HTR-8/SVneo (cell line): ENCODE measurements at places on chromosomes 2 and 18.

- no peak for DNase-seq
Observed at GRCh38 chr18:12844391-12844790, 39.6 kb downstream of the PTPN2 start.

GRCh38 chr2:31236433-31237205 lies 2.7 kb downstream of the EHD3 start:
- no peak for DNase-seq

DNA sequence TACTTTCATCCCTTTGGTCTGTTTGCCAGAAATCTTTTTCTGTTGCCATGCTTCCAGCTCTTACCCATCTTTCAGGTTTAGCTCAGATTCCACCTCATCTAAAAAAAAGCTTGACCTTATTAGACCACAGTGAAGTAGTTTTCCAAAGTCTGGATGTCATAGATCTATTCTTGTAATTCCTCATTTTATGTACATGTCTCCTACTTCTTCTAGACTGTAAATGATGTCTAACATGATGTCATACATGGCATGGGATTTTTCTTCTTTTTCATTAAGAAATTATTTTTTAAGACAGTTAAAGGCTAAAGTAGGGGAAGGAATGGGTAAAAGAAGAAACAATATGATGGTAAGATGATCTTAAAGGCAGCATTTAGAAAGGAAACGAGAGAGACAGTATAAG lies 11.3 kb downstream of the GLS start:
- no peak for DNase-seq

GRCh38 chr2:12212841-12213597 lies 466.6 kb downstream of the LPIN1 start:
- DNase-seq, result no peak

- DNase-seq, result peak; percentile 6
Observed at GRCh38 chr2:152347076-152347475, 12.1 kb downstream of the FMNL2 start.

DNA sequence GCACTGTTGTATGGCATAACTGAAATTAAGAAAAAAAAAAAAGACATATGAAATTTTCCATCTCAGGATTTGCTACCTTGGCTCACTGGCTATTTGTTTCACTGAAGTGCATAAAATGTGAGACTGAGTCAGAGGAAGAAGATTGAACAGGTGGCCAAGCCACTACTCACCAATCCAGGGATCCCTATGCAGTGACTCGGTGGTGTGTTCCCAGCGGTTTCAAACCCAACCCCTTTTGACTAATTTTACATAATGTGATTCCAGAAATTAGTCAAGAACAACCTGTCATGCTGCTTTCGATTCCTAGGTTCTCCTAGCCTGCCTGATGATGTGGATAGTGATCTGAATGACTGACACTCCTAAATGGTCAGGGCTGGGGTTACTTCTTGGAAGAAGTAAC lies 77.3 kb downstream of the KLHL14 start:
- no peak for DNase-seq

- peak; percentile 33 for DNase-seq
Observed at GRCh38 chr2:67879586-67880290, 183.1 kb downstream of the C1D start.
